Epithelial cell of prostate (primary cell): ENCODE measurements at places on chromosomes 6 and 20.

GRCh38 chr20:36770680-36771079, 2.9 kb downstream of the DSN1 start:
- no peak for DNase-seq

DNA sequence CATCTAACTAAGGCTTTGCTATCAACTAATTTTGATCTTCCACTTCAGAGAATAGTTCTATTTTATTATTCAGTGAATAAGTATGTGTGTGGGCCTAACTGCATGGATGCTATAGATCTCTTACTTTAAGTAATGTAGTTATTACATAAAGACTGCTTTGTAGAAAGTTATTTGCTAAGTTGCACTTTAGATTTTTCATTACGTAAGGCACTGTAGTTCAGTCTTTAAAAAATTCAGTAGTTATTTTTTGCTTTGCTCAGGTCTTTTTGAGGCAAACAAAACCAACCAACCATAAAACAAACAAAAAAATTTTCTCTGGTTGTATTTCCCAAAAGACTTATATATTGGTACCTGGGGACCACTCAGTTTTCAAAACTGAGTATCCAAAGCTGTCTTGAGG, 53.0 kb downstream of the KCNQ5 start:
- no peak for DNase-seq

- no peak for DNase-seq
Measured at GRCh38 chr20:39829256-39829655, 859.8 kb downstream of the MAFB start.

- DNase-seq, result no peak
Measured at GRCh38 chr20:44324343-44324742, 12.5 kb upstream of the R3HDML start.

DNA sequence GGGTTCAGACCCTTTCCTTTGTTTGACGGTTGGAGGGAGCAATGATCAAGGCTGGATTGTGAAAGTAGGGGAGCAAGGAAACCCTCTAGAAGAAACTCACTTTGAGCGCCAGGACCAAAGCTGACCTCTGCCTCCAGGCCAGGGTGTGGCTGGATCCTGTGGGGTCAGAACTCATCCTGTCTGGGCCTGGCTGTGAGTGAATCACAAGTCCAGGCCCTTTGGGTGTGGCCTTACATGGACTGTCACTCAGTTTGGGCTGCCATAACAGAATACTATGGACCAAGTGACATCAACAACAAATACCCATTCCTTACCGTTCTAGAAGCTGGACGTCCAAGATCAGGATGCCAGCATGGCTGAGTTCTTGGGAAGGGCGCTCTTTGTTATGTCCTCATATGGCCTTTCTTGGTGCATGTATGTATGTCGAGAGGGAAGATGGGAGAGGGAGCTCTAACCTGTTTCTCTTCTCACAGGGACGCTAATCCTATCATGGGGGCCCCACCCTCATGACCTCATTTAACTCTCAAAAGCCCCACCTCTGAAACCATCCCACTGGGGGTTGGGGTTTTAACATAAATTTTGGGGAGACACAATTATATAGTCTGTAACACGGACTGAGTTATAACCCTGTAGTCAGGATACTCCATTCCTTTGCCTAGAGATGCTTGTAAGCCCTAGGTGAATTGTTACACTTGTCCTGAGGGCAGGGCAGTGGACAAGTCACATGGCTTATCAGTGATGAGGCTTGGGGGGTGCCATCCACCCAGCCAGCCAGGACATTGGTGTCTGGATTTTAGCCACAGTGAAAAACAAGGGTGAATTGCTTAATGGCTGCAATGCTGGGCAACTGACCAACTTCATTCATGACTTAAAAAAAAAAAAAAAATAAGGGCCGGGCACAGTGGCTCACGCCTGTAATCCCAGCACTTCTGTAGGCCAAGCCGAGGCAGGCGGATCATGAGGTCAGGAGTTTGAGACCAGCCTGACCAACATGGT, 80.0 kb downstream of the TRMT11 start:
- no peak for DNase-seq

- DNase-seq, result no peak
Measured at GRCh38 chr6:905556-905955, 212.6 kb upstream of the EXOC2 start.

GRCh38 chr6:112429226-112429625, 82.1 kb downstream of the RFPL4B start:
- DNase-seq, result no peak

GRCh38 chr20:61850457-61850856, 215.2 kb downstream of the TAF4 start:
- no peak for DNase-seq

GRCh38 chr6:169624785-169625184, 77.0 kb downstream of the WDR27 start:
- no peak for DNase-seq

GRCh38 chr6:138349891-138350290, 27.8 kb upstream of the SMIM28 start:
- no peak for DNase-seq

- DNase-seq, result no peak
Measured at GRCh38 chr6:132131351-132131750, 180.2 kb upstream of the CCN2 start.

DNA sequence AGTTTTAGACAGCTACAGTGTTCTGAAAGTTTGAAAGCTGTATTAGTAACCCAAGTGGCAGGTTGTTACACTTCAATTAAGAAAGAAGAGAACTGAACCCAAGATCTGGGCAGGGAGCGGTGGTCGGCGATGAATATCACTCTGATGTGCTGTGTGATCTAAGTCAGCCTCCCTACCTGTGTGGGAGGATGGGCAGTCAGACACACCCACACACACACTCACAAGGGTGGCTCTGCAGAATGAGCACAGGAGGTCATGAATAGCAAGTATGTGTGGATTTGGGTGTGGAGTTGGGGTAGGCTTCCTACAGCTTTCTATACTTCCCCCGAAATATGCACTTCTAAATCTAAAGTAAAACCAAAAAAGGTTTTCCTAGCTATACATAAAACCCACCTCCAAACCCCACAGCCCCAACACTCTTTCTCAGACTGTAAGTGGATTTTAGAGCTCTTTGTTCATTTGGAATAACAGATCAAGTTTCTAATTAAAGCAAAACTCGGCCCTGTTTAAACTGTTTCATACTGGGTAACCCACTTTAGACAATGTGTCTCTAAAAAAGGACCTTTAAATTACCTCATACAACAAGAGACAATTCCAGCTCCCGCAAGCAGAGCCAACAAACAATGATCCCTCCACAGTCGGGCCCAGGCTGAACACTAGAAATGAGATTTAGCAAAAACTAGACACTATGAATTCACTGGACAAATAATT, 19.4 kb downstream of the TNFRSF21 start:
- DNase-seq, result no peak

- no peak for DNase-seq
Measured at GRCh38 chr6:85347812-85348211, 102.1 kb upstream of the NT5E start.

- DNase-seq, result no peak
Measured at GRCh38 chr20:38156280-38156679, 8.8 kb downstream of the TGM2 start.

DNA sequence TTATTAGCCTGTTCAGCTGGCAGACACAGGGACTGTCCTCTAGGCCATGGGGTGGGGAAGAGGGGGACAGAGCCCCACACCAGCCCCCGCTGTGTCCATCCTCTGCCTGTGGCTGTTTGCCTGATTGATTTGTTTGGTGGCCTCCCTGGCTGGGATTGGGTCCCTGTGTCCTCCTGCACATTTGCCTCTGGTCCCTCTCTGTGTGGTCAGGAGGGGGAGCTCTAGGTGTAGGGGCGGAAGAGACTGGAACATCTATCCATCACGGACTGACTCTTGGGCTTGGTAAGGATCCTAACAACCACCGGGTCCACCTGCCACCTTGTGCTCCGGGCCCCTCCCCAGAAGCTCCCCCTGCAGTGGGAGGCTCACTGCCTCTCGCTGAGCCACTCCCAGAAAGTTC, 38.4 kb upstream of the CCDC167 start:
- no peak for DNase-seq

GRCh38 chr6:134662077-134662700, 287.7 kb downstream of the ALDH8A1 start:
- DNase-seq, result no peak

- peak; percentile 62 for DNase-seq
Measured at GRCh38 chr6:41036186-41036585, 2.8 kb downstream of the UNC5CL start.

DNA sequence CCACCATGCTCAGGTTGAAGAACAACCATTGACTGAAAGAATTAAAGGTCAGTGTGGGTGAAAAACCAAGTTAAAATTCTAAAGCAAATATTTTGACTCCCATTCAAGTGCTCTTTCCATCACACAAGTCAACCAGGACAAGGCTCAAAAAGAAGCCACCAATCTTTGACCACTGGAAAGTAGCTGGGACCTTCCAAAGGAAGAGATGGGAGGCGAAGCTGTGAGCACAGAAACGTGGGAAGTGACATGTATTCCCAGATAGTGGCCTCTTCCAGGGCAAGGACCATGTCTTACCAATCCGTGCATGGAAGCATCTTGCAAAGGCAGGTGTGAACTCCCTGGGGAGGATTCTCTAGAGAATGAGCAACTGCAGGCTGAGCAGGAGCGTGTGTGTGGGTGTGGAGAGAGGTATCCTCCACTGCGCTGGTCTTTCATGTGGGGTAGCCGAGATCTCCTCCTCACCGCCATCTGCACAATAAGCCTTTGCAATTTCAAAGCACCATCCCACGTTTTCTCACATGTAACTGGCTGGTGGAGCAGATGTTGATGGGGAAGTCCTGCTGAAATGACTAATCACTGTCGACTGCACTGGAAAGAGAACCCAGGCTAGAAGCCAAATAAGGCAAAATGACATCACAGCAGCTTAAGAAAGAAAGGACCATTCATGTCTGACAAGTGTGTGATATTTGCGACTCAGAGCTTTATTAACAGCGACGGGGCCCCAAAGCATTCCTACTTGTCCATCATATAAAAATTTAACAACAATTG, 189.4 kb upstream of the RREB1 start:
- DNase-seq, result peak; percentile 62

DNA sequence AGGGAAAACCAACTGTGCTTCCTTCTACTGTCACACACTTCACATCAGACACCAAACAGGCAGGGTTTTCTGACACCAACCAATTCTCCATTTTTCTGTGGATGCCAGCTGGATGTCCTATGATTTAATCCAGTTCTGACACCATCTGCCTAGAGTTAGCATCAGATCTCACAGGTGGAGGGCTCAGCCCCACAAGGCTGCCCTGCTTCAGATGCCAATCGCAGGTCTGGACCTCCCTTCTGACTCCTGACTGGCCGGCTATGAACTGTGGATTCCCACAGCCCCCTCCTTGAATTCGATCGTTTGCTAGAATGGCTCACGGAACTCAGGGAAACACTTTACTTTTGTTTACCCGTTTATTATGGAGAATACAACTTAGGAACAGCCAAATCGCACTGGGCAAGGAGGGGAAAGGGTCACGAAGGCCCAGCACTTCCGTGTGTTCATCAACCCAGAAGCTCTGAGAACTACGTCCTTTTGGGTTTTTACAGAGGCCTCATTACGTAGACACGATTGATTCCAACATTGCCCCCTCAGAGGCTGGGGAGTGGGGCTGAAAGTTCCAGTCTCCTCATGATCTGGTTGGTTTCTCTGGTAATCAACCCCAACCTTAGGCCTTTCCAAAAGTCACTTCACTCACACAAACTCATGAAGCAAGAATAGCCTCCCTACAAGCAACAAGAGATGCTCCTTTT, 25.4 kb upstream of the MAS1 start:
- DNase-seq, result no peak

GRCh38 chr20:9214685-9215084, 145.8 kb downstream of the PLCB4 start:
- DNase-seq, result peak; percentile 43

- DNase-seq, result no peak
Measured at GRCh38 chr6:28802417-28803336, 121.1 kb downstream of the TRIM27 start.

GRCh38 chr6:57263739-57264138, 41.6 kb upstream of the RAB23 start:
- DNase-seq, result no peak

DNA sequence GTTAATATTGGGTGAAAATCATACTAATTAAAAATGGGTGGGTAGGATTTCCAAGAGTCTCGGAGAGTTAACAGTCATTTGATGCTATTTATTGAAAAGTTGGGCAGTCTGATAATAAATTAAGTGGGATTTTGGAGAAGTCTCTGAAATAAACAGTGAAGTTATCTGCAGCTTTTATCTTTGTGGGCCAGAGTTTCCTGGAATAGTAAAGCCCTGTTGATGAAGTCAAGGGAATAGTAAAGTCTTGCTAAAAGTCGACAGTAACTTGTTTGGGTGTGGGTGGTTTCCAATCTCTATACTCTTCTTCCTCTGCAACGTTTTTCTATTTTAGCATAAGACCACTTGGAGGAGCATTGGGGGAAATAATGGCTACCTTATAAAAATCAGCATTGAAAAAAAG, 493.6 kb downstream of the EPM2A start:
- no peak for DNase-seq

DNA sequence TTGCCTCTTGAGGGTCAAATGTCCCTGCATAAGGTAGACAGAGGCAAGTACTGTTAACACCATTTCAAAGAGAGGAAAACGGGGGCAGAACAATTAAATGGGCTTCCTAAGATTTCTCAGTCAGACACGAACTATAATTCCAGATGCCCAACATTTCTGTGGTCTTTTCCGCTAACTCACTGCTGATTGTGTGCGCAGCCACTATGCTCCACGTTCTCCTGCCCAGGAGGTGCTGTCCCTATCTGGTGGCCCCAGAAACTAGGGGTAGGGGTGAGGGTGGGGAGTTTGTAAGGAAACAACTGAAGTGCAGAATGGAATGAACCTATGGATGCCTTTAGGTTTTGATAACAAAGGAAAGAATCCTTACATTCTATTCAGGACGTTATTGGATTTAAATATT, 86.1 kb upstream of the BACH2 start:
- DNase-seq, result no peak

GRCh38 chr6:19755181-19755580, 82.0 kb upstream of the ID4 start:
- no peak for DNase-seq

DNA sequence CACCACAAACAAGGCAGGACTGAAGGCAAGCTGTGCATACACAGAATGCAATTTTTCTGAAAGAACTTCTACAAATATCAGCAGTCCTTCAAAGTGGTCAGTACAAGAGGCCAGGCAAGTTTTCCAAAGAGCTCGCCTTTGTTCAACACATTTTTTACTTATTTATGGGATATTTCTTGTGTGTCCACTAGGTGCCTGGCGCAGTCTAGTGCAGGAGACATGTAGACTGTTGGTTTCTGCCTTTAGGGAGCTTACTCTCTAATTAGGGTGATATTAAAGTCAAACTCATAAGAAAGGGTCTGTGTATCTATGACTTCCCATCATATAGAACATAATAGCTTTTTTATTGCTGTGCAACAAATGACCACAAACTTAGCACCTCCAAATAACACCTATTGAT, 21.2 kb upstream of the VEGFA start:
- no peak for DNase-seq
